Coronary artery (tissue), 2 donors: ENCODE measurements at places on chromosomes 2 and 18.

DNA sequence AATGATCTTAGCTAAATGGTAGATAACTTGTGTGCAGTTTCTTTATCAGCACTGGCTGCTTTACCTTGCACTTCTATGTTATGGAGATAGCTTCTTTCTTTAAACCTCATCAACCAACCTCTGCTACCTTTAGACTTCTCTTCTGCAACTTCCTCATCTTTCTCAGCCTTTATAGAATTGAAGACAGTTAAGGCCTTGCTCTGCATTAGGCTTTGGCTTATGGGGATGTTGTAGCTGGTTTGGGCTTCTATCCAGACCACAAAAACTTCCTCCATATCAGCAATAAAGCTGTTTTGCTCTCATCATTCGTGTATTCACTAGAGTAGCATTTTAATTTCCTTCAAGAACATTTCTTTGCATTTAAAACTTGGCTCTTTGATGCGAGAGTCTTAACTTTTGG lies 123.7 kb downstream of the PIK3C3 start:
- DNase-seq, result no peak

DNA sequence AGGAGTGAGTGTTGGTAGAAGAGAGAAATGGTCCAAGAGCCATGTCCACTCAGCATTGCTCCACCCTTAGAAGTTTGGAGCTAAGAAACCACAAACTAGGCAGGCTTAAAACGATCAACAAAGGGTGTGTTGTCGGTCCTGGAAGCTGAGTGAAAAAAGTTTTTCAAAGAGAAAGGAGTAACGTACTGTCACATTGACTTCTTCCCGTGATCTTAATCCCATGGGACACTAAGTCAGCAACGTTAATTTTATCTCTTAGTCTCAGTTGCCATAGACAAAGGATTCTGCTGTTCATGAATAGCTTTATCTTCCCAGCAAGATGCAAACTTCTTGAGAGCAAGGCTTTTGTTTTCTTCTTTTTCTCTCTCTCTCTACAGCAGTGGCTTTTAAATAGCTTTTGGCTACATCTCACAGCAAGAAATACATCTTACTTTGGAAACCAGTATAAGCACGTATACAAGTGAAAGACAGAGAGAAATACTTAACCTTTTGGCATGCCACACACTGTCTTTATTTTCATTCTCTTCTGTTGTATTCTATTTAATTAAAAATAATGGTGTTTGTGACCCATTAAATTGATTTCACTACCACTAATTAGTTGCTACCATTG lies 377.4 kb downstream of the TGIF1 start:
- no peak for DNase-seq

- DNase-seq, result no peak
These were observed 33.5 kb downstream of the MGAT5 start for GRCh38 chr2:134287323-134287722.

GRCh38 chr2:64727843-64728463 lies 74.2 kb upstream of the SERTAD2 start:
- DNase-seq, result no peak

GRCh38 chr2:39153312-39153711 lies 32.5 kb upstream of the SOS1 start:
- no peak for DNase-seq

- no peak for DNase-seq
These were observed 100.8 kb upstream of the TFPI start for GRCh38 chr2:187655001-187655400.

GRCh38 chr18:22711192-22711685 lies 221.9 kb upstream of the RBBP8 start:
- DNase-seq, result no peak

DNA sequence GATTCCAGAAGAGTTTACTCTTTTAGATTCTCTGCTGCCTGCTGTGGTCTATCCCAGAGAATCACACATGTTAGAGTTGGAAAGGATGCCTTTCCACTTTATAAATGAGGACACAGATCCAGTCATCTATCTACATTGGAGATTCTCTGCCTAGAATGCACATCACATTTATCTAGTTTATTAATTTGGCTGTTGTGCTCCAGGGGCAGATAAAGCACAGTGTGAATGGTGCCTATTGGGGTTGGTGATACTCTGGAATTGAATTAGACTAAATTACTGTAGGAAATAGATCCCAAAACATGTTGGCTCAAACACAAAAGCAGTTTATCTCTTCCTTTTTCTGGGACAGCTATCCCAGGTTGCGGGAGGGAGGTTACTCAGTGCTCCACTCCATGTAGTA lies 14.9 kb downstream of the SIX2 start:
- DNase-seq, result no peak

GRCh38 chr18:58100154-58100553 lies 56.1 kb downstream of the NEDD4L start:
- DNase-seq, result no peak

DNA sequence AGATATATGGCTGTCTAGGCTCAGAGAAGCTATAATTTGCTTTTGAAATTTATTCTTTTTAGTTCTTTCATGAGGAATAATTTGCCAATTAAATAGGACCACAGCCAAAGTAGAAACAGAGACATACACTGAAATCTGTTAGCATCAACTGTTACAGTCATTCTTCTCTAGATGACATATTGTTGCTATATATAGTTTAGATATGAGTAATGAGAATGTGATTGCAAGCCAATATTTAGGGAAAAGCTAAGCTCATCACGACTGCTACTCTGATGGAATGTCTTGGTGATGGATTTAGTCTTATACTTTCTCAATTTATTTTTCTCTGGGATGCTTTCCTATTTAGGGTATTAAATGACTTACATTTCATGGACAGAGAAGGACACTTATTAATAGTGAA lies 259.1 kb downstream of the LNPK start:
- DNase-seq, result no peak

DNA sequence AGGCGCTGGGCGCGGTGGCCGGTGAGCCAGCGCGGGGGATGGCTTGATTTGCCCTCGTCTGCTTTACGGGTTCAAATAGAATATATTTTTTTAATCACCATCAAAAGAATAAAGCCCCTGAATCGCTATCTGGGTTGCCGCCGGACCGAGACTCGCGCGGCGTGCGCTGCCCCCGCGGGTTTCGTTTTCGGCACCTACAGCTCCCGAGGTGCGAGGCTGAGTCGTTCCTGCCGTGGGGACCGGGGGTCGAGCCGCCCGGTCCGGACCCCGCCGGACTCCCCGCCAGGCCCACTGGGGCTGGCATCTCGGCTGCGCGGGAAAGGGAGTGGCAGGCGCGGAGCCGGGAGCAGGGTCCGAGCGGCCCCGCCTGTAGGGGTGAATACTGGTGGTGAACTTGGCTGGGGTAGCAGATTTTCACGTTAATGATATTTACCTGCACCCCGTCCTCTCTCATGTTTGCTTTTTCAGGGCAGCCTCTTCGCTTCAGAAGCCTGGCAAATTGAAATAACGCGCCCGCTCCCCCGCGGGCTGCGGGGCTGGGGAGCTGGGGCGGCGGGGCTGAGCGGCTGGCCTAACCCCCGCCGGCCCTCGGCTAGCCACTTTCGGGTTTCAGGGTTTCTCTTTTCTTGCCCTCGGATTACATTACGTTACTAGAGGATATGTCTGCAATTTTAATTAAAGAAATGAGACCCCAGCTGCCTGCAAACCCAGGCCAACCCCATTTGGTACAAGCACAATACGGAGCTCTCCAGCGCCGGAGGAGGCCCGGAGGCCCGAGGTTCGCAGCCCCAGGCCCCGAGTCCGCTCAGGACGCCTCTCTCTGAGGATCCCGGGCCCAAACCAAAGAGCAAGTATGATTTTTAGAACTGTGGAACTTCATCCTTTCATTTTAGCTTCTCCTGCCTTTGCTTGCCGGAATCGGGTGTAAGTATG lies 1.7 kb upstream of the CELF4 start:
- DNase-seq, result no peak

DNA sequence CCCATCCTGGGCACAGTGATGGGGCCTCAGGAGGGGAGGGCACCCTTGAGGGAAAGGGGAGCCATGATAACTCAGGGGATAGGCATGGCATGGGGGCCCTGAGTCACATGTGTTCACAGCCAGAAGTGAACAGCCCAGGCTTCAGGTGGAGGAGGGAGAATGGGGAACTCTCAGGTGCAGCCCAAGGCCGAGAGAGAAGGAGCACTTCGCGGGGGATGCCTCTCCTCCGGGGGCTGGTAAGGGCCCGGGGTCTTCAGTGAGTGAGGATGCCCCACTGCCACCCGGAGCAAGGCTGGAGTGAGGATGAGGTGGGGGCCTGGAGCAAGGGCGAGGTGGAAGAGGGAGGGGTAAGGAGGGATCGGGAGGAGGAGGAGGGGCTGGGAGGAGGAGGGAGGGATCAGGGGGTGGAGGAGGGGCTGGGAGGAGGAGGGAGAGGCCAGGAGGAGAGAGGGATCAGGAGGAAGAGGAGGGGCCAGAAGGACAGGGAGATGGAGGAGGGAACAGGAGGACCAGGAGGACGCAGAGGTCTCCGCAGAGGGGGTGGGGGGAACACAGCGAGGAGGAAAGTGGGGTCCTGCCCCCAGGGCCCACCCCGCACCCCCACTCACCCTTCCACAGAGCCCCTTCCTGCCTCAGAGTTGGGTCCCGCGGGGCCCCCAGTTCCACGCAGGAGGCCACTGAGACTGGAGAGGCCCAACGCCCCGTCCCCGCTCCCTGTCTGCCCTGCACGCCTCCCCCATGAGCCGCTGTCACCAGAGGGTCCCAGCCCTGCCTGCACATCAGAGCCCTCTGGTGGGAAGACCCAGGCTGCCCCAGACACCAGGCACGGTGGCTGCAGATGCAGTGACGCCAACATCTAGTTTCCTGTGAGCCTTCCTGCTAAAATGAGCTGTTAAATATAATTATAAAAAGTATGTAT lies 42.8 kb downstream of the RAMP1 start:
- DNase-seq, result no peak

GRCh38 chr2:24945907-24946306 lies 25.8 kb downstream of the DNAJC27 start:
- no peak for DNase-seq

GRCh38 chr2:198063242-198063641 lies 258.8 kb downstream of the PLCL1 start:
- DNase-seq, result no peak

GRCh38 chr2:137444970-137445369 lies 519.3 kb upstream of the HNMT start:
- no peak for DNase-seq

- no peak for DNase-seq
These were observed 3.4 kb downstream of the HDLBP start for GRCh38 chr2:241312082-241312481.

GRCh38 chr18:36717422-36718110 lies 111.2 kb downstream of the TPGS2 start:
- DNase-seq, result no peak

DNA sequence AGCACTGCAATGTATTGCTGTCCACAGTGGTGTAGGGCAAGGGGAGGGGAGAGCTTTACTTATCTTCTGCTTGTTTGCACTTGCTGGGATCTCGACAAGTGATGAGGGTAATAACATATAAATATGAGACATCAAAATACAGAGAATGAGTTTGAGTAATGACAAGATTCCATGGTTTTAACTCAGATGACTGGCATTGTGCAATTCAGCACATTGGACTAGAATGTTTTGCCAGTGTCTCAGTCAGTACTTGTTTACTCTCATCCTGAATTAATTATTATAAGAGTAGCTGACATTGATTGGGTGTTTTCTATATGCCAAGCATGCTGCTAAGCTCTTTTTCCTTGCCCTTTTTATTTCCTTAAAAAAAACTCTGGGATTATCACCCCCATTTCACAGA lies 306.7 kb upstream of the MMADHC start:
- DNase-seq, result no peak

DNA sequence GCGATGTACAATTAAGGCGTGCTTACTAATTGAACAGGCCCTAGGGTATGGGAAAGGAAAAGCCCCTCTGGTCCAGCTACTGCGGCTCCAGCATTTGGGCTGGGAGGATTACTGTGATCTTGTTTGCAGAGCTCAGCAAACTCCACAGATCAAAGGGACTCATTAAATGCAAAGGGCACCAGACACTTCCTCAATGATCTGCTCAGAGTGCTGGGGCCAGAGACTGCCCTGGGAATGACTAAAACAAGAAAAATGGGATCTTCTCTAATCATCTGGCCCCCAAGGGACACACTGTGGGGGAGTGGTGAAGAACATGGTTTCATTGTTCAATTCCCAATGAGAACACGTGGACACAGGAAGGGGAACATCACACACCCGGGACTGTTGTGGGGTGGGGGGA lies 85.0 kb downstream of the MARCHF4 start:
- DNase-seq, result no peak

GRCh38 chr2:33073018-33073417 lies 126.3 kb downstream of the LTBP1 start:
- DNase-seq, result no peak

- DNase-seq, result no peak
These were observed 67.0 kb upstream of the SERTAD2 start for GRCh38 chr2:64720535-64721319.

DNA sequence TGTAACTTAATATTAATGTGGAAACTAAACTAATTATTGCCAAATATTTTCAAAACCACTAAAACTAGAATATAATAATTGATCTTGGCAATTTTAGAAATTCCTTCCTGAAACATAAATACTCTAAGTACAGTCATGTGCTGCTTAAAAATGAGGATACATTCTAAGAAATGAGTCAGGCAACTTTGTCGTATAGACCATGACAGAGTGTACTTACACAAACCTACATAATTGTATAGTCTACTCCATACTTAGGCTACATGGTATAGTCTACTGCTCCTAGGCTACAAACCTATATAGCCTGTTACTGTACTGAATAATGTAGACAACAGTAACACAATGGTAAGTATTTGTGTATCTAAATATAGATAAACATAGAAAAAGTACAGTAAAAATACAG lies 27.6 kb downstream of the FEZ2 start:
- DNase-seq, result no peak

- DNase-seq, result no peak
These were observed 122.3 kb upstream of the SIX2 start for GRCh38 chr2:45131587-45131986.

DNA sequence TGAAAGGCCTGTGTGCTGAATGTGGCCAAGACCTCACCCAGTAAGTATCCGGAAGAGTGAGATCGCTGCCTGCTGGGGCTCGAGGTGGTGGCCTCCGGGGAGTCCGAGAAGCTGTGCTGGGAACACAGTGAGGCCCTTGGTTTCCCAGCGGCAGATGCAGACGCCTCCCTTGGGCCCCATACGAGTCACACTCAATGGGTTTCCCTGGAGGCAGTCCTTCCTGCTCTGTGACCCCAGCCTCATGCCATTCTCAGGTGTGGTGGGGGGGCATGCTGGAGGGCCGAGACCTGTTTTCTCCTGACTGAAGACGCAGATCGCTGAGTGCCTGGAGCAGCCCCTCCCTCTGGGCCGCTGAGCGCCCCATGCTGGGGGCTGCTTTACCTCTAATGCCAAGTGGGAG lies 15.7 kb downstream of the CTDP1 start:
- no peak for DNase-seq

- DNase-seq, result no peak
These were observed 67.6 kb downstream of the KIAA2012 start for GRCh38 chr2:202140522-202141252.

DNA sequence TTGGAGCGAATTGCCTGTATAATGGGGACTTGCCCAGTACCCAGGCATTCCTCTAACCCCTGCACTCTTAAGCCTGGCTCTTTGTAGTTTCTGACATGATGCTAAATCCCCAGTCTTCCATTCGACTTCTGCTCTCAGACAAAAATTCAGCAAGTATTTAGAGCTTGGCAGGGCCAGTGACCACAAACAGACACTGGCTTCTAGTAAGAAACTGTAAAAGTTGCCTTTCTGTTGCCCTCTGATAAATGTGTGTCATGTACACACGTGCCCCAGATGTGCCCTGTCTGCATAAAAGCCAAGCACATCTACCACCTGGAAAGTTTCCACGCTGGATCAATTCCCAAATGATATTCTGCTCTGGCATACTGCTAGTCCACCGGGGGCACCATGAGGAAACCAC lies 18.0 kb downstream of the PAX3 start:
- no peak for DNase-seq

- DNase-seq, result no peak
These were observed 35.5 kb upstream of the RPL37A start for GRCh38 chr2:216463148-216463547.
